ENCODE measurements at places on chromosomes 1 and 21.

GRCh38 chr1:85137660-85138059, 63.2 kb downstream of the SYDE2 start:
- peak; percentile 18 for DNase-seq

- no peak for DNase-seq
These were observed 139.8 kb upstream of the KIF26B start for GRCh38 chr1:245015031-245015430.

DNA sequence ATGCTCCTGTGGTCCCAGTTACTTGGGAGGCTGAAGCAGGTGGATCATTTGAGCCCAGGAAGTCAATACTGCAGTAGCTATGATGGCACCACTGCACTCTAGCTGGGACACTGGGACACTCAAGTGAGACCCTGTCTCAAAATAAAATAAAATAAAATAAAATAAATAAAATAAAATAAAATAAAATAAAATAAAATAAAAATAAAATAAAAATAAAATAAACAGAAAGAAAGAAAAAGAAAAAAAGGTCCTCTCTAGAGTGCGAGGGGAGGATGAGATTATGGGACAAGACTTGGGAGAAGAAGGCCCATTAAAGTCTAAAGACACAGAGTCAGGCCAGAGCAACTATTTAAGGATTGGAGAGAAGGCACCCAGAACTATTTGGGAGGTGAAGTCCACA, 172.5 kb downstream of the IER5 start:
- no peak for DNase-seq

DNA sequence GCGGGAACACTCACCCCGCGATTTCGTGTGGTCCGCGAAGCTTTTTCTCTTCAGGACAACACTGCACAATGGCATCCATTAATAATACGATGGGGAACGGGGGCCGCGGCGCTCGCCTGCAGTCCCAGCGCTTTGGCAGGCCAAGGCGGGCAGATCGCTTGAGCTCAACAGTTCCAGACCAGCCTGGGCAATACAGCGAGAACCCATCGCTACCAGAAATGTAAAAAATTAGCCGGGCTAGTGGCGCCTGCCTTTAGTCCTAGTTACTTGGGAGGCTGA, 17.7 kb downstream of the OR2C3 start:
- no peak for DNase-seq

- peak; percentile 24 for DNase-seq
These were observed 55.5 kb upstream of the GALNT2 start for GRCh38 chr1:230011333-230012092.

GRCh38 chr1:18175051-18175450, 67.5 kb downstream of the IGSF21 start:
- no peak for DNase-seq

DNA sequence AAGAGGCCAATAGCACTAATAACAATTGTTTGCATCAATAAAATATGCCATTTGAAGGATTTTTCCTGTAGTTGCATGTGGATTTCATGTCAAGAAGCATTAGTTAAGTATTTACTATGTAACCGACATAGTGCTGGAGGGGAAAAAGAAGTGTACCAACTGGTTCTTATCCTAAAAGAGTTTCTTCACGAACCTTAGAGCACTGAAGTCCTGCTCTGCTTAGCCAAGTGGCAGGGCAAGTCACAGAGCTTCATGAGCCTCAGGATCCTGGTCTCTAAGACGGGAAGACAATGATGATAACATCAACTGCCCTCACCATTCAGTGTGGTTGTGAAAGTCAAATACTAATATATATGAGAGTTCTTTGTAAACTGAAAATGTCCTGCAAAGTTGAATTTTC, 14.1 kb downstream of the KIAA0040 start:
- no peak for DNase-seq

DNA sequence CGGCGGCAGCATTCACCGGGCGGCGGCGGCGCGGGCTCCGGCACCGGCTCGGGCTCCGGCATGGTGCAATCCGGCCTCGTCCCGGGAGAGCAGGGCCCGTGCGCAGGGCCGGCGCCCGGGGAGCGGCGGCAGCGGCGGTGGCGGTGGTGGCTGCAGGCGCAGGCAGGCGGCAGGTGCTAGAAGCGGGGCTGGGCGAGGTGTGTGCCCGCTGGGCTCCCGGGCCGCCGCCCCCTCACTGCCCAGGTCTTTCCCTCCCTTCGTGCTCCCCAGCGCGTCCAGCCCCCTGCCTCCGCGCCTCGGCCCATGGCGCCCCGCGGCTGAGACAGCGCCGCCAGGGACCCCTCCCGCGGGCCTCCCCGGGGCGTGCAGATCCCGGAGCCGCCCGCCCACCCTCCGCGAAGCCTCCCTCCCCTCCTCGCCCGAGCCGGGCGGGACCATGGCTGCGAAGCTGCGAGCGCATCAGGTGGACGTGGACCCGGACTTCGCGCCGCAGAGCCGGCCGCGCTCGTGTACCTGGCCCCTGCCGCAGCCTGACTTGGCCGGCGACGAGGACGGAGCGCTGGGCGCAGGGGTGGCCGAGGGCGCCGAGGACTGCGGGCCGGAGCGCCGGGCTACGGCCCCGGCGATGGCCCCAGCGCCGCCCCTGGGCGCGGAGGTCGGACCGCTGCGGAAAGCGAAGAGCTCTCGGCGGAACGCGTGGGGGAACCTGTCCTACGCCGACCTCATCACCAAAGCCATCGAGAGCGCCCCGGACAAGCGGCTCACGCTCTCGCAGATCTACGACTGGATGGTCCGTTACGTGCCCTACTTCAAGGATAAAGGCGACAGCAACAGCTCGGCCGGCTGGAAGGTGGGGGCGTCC, 492 bp downstream of the FOXO6 start:
- no peak for DNase-seq

GRCh38 chr1:115527746-115528145, 114.0 kb upstream of the VANGL1 start:
- DNase-seq, result no peak

All from globus pallidus (tissue), 1 donor.